ENCODE measurements at places on chromosomes 16 and 17.

GRCh38 chr16:57762365-57763040, 26.9 kb downstream of the KATNB1 start:
- no peak for DNase-seq

GRCh38 chr16:6771956-6772355, 560.7 kb upstream of the RBFOX1 start:
- DNase-seq = no peak

DNA sequence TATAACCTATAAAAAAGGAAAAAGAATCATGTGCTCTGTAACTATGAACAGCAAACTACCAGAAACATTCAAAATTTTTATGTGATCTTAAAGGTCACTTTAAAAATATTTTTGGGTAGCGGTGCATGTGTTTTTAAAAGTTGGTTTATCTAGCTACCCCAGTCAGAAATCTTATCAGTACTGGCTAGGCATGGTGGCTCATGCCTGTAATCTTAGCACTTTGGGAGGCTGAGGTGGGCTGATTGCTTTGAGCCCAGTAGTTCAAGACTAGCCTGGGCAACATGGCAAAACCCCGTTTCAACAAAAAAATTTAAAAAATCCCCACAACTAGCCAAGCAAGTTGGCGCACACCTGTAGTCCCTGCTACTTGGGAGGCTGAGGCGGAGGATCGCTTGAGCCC, 3.7 kb downstream of the CAPNS2 start:
- no peak for DNase-seq

DNA sequence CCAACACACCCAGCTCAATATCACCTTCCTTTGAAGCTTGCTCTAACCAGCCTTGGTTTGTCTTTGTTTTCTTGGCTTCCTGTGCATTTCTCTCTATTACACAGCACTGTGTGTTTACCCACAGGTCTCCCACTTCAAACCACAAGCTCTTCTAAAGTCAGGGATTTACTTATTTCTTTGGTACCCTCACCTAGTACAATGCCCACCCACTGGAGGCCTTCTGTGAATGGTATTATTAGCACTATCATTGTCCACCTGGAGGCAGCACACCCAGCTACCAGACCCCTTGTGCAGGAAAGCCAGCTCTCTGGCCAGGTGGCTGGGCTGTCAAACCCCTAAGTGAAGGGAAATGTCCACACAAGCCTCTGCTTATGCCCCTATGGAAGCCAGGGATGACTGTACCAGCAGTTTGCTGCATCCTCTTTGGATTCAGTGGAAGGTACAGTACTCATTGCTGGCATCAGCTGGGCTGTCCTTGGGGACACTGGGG, 9.4 kb upstream of the TOP2A start:
- DNase-seq = no peak

GRCh38 chr16:81623365-81624102, 155.6 kb upstream of the PLCG2 start:
- peak; percentile 59 for DNase-seq

DNA sequence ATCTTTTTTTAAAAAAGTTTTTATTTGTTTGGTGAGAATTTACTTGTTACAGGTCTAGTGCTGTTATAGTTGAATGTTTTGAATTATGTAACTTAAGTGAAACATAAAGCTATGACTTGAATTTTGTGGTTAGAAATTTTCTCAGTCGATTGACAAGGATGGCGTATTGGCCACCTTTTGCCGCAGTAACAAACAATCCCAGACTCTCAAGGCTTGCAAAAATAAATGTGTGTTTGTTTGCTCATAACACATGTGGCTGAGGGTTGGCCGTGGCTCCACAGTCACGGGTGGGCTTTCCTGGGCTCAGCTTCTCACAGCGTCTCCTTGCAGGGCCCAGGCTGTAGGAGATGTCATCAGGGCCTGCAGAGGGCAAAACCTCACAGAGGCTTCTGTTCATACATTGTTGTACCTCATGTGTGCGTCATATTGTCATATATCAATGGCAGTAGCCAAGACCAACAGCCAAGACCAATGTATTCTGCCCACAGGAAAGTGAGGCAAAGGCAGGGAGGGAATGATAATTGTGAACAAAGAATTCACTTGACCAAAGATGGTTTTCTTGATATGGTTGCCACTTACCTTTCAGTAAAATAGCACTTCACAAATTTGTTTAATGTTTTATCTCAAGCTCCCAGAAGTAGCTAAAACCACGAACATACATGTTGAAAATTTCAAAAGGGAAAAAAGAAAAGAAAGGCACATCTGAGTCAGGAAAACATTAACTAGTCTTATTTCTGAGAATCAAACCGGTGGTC, 93.5 kb downstream of the WWOX start:
- DNase-seq = no peak

- peak; percentile 43 for DNase-seq
These were observed 1.5 kb downstream of the HLF start for GRCh38 chr17:55266051-55266957.

- DNase-seq = peak; percentile 35
These were observed 32.6 kb upstream of the ZNF469 start for GRCh38 chr16:88349903-88350900.

GRCh38 chr16:149024-149660, 3.3 kb upstream of the HBZ start:
- peak; percentile 75 for DNase-seq

DNA sequence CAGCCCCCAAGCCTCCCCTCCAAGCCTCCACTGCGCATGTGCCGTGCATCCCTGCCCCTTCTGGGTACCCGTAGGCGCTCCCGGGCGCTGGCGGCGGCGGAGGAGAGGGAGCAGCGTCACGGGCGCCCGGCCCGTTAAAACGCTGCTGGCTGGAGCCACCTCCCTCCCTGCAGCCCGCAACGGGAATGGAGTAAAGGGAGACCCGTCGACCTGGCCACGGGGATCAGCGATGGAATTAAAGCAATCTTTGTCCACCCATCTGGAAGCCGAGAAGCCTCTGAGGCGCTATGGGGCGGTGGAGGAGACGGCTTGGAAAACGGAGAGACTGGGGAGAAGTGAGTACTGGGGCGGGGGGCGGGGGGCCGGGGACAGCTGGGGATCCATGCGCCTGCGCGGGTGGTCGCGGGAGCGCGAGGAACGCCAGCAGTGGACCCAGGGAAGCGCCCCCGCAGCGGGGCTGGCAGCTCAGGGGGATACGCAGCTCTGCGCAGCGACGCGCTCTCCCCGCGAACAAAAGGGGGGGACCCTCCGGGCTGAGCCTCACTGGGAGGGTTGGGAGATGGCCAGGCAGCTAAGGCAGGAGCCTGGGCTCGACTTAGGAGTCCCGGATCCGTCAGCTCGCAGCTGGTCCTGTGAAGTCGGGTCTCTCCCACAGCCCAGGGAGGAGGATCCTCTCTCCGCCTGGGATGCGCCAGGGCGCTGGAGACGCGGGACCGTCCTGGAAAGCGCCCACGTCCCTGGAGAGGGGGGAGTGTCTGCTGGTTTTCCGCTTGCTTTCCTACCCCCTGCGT, at the start of gene BMERB1:
BMERB1 (plus strand) TSS at position 164 of the 791 bp plus-strand sequence; CDS start at position 230, 66 bp downstream.
- peak; percentile 94 for DNase-seq

DNA sequence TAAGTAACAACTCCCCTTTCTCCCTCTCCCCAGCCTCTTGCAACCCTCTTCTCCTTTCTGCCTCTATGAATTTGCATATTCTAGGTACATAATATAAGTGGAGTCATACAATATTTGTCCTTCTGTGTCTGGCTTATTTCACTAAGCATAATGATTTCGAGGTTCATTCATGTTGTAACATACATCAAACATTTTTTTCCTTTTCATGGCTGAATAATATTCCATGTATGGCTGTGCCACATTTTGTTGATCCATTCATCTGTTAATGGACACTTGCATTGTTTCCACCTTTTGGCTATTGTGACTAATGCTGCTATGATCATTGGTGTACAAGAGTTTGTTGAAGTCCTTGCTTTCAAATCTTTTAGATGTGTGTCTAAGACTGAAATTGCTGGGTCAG, 17.6 kb upstream of the FA2H start:
- DNase-seq = no peak

DNA sequence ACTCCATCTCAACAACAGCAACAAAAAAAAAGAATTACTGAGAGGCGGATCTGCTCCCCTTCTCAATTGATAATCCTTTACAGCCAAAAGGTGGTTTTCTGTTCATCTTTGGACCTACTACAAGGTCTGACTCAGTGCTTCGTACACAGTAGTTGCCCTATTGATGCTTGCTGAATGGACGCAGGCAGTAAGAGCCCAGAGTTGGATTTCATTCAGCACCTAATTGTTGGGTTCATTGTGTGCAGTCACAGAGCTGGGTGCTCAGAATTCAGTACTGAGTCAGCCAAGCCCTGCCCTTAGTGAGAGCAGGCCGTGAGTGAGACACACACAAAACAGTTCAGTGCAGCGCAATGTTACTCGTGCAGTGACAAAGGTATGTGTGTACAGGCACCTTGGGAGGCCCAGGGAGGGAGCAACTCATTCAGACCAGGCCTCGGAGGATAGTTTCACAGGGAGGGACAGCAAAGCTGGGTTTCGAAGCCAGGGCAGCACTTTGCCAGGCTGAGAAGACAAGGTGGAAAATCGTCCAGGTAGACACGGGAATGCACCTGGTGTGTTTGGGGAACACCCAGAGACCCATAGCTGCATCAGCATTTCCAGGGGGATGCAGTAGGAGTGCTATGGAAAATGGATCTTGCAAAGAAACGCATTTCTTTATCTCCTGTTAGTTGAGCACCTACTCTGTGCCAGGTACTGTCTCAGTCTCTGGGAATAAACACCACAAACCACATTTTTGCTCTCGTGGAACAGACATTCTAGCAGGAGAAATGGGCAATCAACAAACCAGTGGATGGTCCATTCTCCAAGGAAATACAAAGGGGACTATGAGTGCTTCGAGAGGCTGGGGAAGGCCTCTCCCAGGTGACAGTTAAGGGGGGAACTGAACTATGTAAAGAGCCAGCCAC, 18.1 kb upstream of the KRT17 start:
- no peak for DNase-seq

DNA sequence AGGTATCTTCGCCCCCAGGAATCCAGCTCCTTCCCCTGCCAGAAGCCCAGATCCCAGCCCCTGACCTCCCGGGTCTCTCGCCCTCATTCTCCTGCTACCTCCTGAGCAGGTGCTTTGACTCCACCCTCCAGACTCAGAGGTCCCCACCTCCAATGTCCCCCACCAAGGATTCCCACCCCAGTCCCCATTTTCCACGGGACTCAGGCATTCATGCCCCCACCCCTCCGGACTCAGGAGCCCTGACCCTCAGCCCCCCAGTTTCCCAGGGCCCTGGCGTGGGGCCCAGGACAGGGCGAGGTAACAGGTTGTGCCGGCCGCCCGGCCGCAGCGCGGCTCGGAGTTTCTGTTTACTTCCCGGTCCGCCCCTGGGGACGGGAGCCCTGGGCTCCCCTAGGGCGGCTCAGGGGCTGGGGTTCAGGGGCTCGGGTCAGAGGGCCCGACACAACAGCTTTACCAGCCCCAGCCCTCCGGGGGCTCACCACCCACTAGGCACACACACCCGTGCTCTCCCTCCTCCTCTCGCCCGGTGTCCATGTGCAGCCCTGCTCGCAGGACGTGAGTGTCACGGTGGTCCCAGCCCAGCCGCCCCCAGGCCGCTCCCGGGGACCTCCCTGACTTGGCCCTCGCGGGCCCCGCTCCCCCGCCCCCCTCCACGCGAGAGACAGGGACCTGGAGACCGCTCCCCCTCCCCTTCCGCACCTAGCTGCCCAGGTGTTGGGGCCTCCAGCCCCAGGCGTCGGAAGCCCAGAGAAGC, 595 bp downstream of the BICDL2 start:
- no peak for DNase-seq

- no peak for DNase-seq
These were observed 40.4 kb downstream of the TNRC6A start for GRCh38 chr16:24769806-24770205.

DNA sequence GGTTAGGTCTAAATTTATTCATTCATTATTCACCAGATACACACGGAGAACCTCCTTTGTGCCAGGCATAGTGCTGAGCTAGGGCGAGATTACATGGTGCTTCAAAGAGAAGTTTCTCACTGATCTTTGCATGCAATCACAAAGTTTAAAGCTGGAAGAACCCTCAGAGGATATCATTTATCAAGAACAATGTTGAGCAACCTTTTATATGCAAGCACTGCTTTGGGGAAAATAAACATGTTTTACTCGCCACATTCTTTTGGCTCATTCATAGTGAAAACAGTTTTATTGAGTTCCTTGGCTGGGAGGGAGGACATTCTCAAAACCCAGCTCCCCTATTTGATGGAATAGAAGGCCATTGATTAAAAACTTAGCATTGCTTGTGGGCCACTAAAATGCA, 49.8 kb upstream of the XYLT1 start:
- DNase-seq = no peak

DNA sequence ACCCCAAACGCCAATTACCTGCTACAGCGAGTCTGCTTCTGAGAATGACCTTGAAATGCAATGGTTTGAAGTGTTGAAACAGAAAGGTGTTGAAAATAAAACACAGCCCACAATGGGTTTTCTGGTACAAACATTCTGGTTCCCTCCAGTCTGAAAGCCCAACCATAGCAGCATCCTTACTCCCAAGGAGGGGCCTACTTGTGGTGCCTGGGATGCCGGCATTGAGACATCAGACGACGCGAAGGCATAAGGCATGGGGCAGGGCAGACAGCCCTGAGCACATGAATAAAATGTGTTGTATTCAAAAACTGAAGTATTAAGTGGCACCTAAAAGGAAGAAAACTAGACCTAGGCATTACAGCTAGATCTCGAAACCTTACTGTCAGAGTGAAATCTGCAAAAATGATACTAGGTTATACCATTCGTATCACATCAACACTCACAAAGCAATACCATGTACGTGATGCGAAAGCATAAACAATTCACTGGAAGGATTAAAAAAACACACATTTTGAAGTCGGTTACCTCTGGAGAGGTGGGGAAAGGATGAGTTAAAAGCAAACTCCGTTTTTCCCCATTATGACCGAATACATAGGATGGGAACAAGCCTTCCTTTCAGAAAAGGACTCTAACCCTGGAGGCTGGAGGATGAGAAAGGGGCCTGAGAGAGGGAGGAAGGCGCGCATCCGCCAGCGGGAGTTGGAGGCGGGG, 702 bp downstream of the NUDT21 start:
- peak; percentile 32 for DNase-seq

GRCh38 chr17:1498233-1498632, 5.7 kb upstream of the MYO1C start:
- DNase-seq = no peak

DNA sequence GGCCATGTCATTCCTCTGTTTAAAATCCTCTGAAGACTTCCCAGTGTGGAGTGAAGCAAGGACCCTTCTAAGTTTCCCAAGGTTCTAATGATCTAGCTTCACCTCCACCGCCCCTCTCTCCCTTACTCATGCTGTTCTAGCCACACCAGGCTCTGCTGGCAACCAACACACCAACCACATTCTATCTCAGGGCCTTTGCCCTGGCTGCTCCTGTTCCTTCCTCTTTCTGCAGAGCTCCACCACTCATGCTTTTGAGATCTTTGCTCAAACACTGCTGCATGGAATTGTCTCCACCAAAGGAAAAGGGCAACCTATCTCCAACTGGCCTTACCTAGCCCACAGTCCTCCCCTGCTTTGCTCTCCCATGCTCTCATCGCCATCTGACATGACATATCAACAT, 128.7 kb downstream of the XYLT1 start:
- DNase-seq = no peak
